ENCODE measurements at places on chromosomes 2 and 18.

DNA sequence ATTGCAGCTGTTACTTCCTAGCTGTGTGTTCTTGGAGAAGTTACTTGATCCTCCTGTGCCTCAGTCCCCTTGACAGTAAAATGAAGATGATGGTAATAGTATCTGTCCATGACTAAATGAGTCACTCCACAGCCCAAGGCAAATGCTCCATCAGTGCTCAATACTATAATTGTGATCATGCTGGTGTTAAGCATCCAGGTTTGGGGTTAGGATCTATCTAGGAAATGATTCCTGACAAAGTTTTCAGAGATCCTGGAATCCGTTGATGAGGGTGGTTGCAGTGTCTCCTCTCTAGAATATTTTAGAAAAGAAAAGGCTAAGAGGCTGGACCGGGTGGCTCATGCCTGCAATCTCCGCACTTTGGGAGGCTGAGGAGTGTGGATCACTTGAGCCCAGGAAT is 2.7 kb upstream of the PRELID3A start:
- DNase-seq: no peak

DNA sequence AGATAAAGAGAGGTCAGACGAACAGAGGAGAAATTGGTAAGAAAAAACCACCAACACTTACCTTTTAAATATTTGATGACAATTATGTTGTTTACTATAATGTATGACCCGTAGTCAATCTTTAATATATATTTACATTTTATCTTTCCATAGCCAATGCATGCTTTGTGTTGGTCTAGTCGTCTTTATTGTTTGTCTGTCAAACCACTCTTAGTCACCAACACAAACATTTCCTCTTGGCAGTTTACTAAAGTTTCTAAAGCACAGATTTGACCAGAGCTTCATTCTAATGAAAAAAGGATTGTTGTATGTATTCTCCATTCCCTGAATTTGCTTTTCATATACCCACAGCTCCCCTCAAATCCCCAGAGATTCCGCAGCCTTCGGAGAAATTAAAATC is 784.7 kb upstream of the PIK3C3 start:
- DNase-seq: no peak

DNA sequence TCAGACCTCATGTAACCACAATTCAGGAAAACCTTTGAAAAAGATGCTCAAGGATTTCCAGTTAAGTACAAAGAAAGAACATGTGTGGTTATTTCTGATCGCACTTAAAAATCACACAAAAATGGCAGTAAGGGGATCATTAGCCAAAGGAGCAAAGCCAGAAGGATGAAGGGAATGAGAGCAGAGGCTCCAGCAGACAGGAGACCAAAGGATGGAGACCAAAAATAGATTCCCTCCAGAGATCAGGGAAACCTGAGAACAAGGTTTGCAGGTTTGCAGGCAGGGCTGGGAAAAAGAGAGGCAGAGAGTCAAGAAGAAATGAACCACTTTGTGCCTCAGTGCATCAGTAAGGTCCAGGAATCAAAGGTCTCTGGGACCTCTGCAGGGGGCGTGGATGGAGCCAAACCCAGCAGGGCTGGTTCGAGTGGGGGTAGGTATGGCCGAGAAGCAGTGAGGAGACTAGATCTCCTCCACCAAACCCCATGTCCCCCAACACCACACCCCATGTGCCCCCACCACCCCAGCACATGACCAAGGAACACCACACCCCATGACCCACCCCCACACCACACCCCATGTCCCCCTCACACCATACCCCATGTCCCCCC is 98.5 kb upstream of the GPC1 start:
- no peak for DNase-seq

- DNase-seq: no peak
Observed at GRCh38 chr2:101625387-101625786, 72.1 kb upstream of the MAP4K4 start.

DNA sequence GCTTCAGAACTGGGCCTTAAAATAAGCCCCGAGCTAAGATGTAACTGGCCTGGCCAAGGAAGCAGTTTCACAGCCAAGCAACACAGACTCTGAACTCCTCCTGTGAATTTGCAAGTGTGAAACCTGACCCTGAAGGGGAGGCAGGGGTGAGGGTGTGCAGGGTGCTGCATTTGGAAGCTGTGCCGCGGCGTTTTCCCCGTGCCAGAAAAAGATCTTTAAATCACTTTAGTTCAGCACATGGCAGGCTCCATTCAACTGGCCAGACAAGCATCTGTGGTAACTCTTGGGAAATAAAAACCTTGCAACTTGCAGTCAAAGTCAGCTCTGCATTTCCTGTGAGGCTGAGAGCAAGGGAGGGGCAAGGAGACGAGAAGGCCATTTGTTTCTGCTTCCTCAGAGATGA is 209.3 kb upstream of the SOX11 start:
- peak; percentile 12 for DNase-seq

DNA sequence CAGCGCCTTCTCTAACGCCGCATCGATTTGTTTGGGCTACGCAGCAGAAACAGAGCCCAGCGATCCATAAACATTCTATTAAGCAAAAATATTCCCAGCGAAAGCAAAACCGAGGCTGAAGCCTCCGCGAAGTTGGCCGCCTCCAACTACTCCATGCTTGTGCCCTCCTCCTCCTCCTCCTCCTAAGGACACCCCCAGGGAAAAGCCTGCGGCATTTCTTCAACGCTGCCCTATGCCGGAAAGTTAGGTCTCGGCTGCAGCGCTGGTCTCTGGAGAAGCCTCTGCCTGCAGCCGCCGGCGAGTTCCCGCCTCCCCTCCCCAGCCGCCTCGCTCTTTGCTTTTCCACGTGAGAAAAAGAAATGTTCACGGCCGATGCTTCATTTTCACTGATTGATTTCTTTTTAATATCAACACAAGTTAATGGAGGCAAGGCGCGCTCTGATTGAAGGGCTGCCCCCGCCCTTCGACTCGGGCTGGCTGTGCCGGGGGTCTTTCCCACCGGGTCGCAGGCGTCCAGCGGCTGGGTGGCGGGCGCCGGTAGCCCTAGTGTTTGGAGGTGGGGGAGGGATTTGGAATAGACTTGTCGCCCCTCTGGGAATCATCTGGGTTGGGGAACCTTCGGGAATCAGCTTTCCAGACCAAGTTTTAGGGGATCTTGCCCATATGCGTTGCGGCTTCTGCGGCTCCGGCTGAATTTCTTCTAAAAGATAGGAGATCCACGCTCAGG is 3.9 kb downstream of the NRP2 start:
- DNase-seq: no peak

DNA sequence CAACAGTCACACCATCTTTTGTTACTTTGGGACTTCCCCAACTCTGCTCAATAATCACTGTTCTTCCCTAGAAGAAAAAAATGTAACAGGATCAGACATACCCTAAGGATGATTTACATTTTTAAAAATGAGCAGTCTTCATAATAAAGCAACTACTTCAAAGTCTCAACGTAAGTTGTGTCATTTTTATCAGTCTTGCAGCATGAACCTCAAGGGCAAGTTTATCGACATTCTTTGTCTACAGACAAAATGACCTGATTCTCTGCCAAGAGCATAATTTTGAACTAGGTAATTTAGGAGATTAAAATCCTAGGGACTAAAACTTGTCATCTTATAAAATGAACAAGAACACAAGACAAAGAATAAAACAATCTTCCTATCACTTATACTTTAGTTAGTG is 2.3 kb downstream of the HSPD1 start:
- no peak for DNase-seq

DNA sequence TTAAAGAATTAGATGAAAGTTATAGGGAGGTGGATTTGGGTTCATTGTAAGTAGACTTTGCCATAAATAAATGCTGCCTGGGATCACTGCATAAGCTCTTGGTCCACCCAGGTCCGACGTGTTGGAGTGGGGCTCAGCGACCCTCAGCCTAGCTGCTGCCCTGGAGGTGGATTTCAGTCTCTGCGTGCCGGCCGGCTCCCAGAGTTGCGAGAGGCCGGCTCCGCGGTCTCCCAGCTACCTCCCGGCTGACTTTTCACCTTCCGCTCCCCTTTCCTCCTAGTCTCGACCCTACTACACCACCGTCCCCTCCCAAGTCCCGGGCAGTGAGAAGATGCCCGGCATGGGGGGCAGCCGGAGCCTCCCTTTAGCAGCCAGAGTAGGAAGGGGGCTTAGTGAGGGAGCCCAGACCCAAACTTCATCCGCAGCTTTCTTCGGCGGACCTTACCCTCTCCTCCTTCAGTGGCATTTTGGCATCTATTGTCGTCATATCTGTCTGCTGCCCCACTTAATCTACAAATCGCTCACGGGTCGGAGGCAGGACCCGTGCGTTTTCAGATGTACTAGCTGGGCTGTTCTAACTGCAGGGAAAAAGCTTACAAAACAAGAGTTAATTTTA is 8.1 kb downstream of the EMX1 start:
- DNase-seq: no peak

DNA sequence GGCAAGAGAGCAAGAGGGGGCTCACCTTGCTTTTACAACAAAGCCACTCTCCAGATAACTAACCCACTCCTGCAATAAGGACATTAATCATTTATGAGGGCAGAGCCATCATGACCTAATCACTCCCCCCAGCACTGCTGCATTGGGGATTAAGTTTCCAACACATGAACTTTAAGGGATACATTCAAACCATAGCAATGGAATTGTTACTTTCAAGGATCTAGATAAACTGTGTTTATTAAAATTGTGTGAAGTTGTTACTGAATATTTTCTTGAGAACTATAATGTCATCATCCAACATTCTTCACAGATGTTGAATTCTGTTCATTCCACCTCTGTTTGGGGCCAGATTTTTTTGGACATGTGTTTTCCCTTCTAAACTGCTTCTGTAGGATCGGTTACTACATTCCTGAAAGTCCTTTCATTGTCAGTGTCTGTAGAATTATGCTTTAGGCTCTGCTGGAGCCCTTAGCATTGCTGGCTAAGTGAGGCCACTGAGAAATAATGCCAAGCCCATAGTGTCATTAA is 50.4 kb downstream of the SPATS2L start:
- peak; percentile 45 for DNase-seq

GRCh38 chr2:54261537-54261936 is 5.5 kb upstream of the TSPYL6 start:
- no peak for DNase-seq

DNA sequence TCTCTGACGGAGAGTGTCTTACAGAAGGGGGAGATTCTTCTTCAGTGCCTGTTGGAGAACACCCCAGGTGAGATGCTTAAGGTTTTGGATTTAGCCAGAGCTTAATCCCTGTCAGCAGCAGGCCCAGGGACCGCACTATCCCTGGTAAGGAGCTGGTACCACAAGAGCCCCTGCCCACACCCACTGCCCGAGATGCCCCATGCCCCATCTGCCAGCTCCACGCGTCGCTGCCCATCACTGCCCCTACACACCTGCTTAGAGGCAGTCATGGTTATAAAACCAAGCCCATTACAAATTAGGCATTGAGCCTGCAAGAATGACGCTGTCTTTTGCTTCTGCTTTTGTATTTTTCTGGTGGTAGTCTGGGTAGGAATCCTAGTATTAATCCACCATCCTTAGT is 21.7 kb downstream of the CEP68 start:
- no peak for DNase-seq

GRCh38 chr2:7060156-7060555 is 142.9 kb downstream of the RNF144A start:
- DNase-seq: no peak

GRCh38 chr2:135773917-135774316 is 32.3 kb downstream of the UBXN4 start:
- DNase-seq: no peak

- no peak for DNase-seq
Observed at GRCh38 chr18:78607221-78607620, 372.4 kb upstream of the SALL3 start.

DNA sequence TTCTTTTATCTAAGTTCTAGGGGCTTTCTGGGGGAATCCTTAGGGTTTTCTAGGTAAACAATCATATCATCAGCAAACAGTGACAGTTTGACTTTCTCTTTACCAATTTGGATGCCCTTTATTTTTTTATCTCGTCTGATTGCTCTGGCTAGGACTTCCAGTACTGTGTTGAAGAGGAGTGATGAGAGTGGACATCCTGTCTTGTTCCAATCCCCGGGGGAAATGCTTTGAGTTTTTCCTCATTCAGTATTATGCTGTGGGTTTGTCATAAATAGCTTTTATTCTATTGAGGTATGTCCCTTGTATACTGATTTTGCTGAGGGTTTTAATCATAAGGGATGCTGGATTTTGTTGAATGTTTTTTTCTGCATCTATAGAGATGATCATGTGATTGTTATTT is 549.5 kb downstream of the EPHA4 start:
- no peak for DNase-seq

DNA sequence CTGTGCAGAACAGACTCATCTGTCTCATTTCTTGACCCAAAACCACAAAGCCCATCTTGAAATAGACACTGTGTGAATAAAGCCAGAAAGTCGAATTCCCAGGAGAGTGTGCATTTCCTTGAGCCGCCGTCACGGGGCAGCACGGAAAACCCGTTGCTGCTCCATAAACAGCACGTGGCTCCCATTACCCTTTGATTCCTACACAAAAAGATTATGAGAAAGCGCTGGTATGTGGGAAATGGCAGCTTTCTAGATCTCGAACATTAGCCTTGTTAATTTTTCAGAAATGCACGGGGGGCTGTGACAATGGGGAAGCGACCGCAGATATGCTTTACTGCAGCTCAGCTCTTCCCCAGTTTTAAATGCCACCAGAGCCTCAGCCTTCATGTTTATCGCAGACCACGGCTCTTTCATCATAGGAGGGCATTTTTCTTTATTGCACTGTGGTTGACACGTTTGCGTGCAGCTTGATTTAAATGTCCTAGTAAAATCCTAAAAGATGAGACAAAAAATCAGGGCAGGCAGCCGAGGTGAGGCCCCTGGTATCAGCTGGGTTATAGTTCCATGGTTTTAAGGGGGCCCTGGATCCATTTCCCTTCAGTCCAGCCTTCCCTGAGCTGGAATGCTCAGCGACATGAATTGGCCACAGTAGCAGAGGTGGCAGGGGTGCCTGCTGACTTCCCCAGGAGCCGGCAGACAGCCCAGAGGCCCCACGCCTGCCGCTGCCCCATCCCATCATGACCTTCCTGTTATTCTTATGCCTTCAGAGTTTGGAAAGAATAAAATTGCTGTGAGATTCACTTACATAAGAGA is 249.3 kb downstream of the NDUFA10 start:
- no peak for DNase-seq

DNA sequence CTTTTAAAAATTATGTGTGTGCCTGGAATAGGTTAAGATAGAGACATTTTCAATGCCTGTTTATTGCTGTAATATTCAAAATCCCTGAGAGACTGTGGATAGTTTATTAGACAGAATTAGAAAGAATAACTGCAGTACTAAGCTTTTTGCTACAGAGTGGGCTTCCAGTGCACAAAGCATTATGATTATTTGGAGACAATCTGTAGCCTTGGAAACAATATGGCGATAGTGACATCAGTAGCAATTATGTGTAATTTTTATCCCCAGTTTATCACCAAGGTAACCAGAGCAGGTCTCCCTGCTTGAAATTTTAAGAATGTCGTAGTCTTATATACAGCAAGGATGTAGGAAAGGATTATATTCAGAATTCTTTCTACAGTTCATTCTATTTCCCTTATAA is 100.0 kb downstream of the MYO3B start:
- no peak for DNase-seq

GRCh38 chr2:241843321-241844065 is 15.2 kb downstream of the PDCD1 start:
- no peak for DNase-seq

Data from brain microvascular endothelial cell (primary cell).